ENCODE measurements at places on chromosomes 3 and 15.

GRCh38 chr3:17091910-17092582 is 207.3 kb downstream of the PLCL2 start:
- no peak for DNase-seq

- no peak for DNase-seq
Observed at GRCh38 chr15:42691308-42691707, 45.6 kb downstream of the CDAN1 start.

- DNase-seq: no peak
Observed at GRCh38 chr3:129586746-129587430, 19.6 kb downstream of the PLXND1 start.

- no peak for DNase-seq
Observed at GRCh38 chr3:122577409-122578031, at the start of gene PARP15. Gene PARP15, plus strand, starts transcription at chr3:122577650. Its CDS starts 18 bp downstream, at chr3:122577668.

- DNase-seq: no peak
Observed at GRCh38 chr3:66585520-66586095, 84.8 kb upstream of the LRIG1 start.

GRCh38 chr3:185560676-185561075 is 8.3 kb upstream of the LIPH start:
- no peak for DNase-seq

- DNase-seq: no peak
Observed at GRCh38 chr3:31695280-31696008, 162.7 kb downstream of the STT3B start.

DNA sequence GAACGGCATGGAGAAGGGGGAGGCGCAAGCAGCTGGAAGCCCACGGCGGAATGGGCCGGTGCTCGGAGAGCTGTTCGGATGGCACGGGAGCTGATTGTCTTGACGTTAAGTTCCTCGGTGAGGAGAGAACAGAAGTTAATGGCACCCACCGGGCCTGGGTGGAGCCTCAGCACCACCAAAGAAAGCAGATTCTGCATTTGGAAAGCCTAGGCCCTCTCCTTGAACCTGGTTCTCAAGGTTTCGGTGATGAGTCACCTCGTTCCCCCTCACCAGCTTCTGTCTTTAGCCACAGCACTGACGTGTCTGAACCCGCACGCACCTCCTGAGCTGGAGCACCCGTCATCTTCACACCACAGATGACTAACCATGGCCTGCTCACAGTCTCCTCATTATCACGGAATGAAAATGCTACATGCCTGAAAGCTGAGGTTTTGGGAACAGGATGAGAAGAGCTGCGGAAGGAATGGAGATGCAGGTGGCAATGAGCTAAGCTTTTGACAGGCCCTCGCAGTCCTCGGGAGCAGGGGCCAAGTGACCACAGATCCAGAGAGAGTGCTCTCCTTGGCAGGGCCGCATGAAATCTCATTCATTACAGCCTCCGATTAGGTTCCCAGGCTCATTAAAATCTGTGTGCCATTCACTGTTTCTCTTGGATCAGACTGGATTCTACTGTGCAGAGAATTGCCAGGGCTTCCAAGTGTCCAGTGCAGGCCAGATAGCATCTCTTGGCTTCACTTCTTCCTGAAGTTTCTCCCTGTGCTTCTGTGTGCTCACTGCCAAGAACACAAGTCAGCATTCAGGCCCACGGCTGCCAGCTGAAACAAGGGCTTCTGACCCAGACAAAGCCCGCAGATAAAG is 96.3 kb upstream of the DLG1 start:
- DNase-seq: no peak

DNA sequence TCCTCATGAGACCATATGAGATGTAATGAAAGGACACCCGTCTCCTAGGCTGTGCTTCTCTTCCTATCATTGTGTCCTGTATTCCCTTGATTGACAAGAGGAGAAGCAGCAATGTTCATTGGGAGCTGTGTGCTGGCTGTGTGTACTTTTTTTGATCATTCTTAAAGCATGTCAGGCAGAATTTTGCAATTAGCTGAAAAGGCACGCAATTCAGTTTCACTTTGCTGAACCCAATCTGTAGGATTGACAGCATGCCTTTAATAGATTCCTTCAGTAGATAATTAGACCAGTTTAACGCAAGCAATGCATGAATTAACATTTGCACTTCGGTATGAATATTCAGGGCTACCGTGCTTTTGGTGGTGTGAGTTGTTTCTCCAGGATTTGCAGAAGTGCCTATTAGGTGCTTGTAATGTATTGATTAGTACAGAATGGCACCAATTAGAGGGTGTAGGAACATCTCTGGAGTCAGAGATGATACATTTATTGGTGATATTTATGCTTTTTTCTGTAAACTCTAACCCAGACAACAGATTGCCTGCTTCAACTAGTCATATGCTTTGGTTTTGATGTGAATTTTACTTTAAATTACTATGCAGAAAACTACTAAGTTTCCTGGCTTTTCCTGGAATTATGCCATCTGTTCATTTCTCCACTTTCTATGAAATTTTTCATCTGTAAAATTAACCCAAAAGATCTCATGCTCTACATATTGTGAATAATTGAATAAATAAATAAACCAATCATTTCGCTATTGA is 114.3 kb downstream of the NSUN3 start:
- no peak for DNase-seq

DNA sequence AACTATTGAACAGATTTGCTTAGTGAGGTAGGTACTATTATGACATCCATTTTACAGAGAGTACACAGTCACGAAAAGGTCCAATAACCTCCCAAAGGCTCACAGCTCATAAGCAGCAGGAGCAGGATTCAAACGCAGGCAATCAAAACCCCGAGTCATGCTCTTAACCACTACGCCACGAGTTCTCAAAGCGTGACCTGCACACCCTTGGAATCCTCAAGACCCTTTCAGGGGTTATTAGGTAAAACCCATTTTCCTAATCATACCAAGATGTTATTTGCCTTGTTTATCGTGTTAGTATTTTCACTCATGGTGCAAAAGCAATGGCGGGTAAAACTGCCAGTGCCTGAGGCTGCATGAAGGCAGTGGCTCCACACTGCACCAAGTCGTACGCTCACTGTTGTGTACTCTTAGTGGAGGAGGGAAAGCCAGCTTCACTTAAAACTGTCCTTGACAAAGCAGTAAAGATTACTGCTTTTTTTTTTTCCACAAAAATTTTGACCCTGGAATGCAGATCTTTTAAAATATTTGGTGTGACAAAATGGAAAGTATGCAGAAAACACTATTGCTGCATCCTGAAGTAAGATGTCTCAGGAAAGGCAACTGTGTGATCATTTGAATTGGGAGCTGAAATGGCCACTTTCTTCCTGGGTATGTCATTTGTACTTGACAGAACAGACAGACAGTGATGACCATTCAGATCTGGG is 96.1 kb downstream of the IGF2BP2 start:
- DNase-seq: no peak

- DNase-seq: no peak
Observed at GRCh38 chr15:79045041-79045440, 45.5 kb downstream of the RASGRF1 start.

DNA sequence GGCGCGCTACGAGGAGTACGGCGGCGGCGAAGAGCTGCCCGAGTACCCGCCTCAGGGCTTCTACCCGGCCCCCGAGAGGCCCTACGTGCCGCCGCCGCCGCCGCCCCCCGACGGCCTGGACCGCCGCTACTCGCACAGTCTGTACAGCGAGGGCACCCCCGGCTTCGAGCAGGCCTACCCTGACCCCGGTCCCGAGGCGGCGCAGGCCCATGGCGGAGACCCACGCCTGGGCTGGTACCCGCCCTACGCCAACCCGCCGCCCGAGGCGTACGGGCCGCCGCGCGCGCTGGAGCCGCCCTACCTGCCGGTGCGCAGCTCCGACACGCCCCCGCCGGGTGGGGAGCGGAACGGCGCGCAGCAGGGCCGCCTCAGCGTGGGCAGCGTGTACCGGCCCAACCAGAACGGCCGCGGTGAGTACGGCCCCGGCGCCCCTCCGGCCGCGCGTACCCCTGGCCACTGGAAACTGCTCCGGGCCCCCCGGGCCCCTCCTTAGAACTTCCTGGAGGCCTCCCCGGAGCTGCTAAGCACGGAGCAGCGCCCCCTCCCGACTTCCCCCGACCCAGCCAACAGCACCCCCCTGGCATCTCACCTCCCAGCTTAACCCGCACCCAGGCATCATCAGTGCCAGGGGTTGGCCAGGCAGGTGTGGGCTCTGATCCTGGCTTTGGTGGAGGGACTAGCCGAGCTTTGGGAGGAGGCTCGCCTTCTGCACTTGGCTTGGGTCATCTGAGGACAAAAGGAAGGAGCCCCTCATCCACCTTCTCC is 1.4 kb downstream of the LOXL1 start:
- peak; percentile 61 for DNase-seq

DNA sequence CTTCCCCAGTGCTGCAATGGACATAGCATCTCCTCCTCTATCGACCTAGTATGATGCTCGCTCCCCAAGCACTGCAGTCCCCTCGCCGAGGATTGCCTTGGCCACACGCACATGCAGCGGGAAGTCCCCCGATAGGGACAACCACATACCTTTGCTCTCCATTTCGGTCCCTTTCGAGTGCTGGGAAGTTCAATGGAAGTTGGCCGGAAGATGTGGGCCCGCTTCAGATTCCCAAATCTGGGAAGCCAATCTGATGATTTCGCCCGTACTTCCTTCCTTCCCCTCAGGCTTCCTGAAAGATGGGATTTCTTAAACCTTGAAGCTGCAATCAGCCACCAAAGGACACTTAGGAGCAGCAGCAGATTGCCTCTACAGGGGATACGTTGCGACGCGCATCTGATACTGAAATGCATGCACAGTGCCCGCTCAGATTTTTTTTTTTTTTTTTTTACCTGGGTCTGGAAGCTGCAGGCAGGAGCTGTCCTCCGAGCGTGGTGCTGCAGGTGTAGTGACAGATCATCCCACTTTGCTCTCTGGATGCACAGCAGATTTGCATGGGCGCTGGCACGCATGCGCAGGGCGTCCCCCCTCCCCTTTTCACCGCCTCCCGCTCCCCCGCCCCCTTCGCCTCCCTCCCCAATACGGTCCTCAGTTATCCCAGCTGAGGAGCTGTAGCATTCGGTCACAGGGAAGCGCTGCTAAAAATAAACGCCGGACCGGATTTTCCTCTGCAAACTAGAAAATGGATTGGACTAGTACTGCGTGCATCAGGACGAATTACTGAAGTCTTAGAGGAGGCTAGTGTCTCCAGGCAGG is at the start of gene FGF12:
Gene FGF12 (minus strand): TSS at position 510 of the 816 bp plus-strand sequence.
- DNase-seq: no peak

DNA sequence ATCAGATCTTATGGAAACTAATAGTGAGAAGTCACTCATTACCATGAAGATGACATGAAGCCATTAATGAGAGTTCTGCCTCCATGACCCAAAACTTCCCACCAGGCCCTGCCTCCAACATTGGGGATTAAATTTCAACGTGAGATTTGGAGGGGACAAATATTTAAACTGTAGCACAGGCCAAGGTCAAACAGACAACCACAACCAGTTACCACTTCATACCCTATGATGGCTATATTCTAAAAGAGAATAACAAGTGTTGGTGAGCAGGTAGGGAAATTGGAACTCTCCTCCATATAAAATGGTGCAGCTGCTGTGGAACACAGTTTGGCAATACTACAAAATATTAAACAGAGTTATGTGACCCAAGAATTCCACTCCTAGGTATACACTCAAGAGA is 36.9 kb downstream of the TCAIM start:
- no peak for DNase-seq

- no peak for DNase-seq
Observed at GRCh38 chr3:103388214-103388613, 953.4 kb downstream of the ZPLD1 start.

DNA sequence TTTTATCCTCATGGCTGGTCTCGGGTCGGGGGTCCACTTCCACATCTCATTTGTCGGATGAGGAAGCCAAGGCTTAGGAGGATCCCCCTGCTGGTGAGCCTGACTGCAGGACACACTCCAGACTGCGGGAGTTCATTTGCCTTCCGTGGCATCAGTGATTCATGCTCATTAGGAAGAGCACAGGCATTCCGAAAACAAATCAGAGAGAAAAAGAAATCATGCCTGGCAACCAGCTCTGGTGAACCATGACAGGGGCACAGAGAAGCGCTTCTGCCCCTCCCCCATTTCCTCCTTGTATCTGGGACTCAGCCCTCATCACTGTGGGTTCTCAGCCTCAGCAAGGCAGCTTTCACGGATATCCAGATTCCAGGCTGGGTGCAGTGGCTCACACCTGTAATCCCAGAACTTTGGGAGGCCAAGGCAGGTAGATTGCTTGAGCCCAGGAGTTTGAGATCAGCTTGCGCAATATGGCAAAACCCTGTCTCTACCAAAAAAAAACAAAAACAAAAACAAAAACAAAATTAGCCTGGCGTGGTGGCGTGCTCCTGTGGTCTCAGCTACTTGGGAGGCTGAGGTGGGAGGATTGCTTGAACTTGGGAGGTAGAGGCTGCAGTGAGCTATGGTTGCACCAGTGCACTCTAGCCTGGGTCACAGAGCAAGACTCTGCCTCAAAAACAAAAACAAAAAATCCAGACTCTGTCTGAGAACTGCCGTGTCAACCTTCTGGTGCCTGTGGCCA is 28.4 kb downstream of the IRAK2 start:
- DNase-seq: no peak

- DNase-seq: no peak
Observed at GRCh38 chr3:188119846-188120245, 34.1 kb upstream of the LPP start.

All from activated CD8-positive, alpha-beta memory T cell treated with anti-CD3 and anti-CD28 coated beads for 48 hours (primary cell).